ENCODE measurements at places on chromosomes 6 and 20.

DNA sequence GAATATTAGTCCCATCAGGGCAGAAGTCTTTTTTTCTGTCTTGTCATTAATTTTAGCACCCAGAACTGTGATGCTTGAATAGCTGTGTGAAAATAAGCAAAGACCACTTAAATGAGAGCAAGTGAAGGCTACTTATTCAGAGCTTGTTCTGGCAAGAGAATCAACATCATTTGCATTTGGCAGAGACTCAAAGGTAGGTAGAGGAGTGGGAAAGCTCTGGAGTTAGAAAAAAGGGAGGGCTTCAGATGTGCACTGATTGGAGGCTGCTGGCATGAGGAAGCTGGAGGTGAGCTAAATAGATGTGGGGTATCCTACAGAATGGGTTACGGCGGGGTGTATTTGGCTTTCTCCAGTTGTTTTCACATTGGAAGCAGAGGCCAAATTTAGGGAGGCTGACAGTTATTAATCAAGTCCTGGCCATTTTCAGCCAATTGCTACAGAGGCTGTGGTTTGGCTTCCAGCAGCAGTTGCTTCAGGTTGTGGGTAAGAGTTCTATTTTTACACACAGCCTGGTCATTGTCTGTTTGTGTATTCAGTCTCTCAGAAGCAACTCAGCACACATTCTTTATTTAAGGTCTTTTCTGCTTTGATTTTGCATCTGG lies 254.3 kb downstream of the BTBD3 start:
- no peak for DNase-seq

DNA sequence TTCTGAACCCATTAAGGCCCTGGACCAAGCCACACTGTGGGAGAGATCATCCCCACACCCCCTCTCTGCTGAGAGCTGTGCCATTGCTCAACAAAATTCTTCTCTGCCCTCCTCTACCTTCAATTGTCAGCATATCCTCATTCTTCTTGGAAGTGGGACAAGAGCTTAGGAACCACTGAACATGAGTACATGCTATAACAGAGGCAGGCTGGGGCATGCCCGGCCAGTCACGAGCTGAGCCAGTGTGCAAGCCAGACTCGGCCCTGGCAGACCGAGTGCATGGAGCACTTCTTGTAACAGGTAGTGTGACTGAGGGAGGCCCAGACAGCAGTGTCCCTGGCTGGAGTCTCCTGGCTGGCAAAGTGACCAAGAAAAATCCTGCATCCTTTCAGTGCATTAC lies 149.2 kb downstream of the MOXD1 start:
- DNase-seq, result no peak

DNA sequence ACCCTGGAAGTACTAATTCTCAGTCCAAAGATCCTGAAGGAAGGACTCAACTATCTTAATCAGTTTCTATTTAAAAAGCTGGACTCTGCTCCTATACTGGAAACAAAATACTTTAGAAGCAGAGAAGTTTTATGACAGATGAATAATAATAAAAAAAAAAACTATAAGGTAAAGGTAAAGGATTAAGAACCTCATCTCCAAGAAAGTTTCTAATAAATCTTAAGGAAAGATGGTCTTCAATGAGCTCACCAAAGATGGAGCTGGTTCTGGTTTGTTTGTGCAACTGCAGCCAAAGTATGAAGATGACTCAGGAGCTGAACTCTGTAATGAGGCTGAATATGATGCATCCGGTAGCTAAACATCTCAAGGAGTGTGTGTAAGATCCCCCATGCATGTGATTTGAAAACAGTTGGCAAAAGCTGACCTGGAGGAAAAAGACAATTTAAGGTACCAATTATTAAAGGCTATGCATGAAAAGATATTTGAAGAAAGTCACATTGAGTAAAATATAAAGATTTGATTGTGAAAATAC lies 25.2 kb downstream of the MED23 start:
- no peak for DNase-seq

- peak; percentile 88 for DNase-seq
Observed at GRCh38 chr6:79076782-79077641, 1.0 kb downstream of the PHIP start.

DNA sequence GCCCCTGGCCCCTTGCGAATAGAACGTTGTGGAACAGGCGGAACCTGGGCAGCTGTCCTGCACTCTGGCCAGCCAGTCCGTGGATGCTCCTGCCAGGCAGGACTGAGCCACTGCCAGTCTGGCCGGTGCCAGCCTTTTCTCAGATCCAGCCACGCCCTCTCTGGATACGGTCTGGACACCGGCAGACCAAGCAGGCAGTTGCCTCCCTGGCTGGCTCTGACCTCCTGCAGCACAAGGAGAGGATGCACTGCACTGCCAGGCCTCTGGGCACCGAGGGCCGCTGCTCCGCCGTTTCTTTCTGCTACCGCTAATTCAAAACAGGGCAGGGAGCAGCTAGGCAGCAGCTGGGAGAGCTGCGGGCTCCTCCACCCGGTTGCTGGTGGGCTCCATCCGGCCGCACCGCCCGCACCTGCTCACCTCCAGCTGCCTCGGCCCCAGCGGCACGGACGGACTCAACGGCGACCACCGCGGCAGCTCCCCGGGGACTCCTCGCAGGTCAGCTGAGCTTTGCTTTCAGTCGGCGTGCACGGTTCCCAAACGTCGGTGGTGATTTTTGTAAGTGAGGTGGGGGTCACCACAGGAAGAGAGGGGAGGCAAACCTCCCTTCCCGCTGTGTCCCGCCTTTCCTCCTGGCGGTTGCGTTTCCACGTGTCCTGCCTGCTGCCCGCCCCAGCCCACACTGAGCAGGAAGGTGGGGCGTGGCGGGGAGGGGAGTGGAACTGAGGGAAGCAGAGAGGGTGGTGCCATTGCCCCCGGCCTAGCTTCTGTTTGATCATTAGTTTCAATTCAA lies 30.3 kb upstream of the AFDN start:
- DNase-seq, result no peak

DNA sequence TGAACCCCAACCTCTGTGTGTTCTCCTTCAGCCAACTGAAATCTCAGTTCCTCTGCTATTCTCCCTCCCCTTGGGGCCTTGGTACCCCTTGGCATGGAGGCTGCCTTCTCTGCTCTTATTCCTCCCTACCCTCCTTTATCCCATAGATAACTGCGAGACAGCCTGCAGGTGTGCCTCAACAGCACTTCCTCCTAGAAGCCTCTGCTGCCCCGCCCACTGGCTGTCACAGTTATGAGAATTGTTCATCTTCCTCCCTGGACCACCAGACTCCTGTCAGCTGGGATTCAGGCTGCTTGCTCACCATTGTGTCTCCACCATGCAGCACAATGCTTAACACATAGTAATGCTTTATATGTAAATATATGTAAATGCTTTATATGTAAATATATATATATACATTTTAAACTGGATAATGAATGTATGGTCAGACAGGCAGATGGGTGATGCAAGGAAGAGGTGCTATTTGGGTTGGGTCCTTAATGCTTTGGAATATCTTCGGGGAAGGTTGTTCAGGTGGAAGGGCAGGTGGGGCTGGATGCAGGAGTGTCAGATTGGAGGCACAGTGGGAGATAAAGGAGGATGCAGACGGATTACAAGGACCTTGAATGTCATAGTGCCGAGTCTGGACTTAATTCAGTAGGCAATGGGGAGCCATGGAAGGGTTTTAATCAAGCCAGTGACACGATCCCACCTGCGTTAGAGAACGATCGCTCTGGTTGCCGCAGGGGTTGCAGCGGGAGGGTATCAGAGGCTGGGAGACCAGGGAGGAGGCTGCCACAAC lies 4.9 kb downstream of the CDH22 start:
- DNase-seq, result no peak

Data from WTC11 (cell line).